ENCODE measurements at places on chromosomes 2 and 18. TPM values are rescaled to one million over a fixed set of nuclear protein-coding genes. Genes with fewer than 3 reads are reported as not detected.

DNA sequence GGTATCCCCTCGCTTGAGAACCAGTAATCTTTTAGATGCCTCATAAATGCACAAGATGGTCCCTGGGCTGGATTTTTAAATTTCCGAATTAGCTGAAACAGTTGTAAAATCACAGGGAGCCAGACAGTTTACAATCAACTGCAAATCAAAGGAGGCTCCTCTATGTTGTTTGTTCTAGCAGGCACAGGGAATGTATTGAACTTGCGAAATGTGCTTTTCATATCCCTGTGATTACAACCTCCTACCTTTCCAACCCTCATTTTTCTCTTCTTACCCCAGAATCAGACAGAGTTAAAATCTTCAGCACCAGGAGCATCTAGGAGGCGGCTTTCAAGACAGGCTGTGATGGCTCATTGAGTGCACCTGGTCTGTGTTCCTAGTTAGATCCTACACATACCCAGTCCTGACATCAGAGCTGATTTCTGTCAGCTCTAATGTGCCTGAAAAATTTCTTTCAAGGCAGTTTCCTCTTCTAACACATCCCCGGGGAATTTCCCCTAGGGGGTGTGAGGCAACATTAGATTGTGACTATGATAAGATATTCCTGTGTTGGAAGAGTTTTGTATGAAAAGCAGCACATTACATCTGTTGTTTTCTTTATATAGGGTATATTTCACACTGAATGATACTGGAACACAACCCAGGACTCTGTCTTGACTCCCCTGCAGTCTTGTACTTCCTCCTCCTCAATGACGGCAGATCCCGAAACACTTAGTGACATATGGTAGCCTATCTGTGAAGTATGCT is 17.9 kb upstream of the CAVIN2 start:
- no peak for DNase-seq

DNA sequence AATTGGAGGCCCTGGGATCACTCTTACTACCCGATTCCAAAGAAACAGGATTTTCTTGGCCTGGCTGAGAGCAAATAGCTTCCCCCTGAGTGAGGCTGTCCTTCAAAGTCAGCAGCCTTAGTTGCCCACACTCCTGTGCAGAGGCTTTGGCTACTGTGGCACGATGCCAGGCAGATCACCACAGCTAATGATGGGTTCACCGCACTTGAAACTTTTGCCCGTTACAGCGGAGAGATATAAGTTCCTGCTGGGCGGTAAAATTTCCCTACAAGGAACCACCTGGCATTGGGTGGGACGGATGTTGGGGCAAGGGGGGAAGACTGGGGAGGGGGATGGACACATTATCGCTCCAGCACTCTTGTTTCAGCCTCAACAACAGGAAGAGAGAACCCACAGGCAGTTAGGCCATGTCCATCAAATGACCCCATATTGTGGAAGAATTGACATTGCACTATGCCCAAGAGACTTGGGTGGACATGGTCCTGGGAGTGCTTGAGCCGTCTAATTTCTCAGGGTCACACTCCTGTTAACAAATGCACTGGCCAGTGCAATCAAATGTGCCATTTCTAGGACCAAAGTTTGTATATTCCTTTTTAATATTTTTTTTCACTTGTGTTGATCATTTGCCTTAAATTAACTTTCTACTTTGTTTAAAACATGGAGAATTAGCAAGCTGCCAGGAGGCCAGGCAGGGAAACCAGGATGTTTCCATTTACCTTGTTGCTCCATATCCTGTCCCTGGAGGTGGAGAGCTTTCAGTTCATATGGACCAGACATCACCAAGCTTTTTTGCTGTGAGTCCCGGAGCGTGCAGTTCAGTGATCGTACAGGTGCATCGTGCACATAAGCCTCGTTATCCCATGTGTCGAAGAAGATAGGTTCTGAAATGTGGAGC is 4.4 kb downstream of the IL1B start:
- DNase-seq = no peak

The SOWAHC gene
- polyA plus RNA-seq = not detected

The IL36B gene
- not detected for polyA plus RNA-seq

The DHRS9 gene
- not detected for polyA plus RNA-seq

- DNase-seq = peak; percentile 85
These were observed 24.3 kb upstream of the PSME4 start for GRCh38 chr2:53994818-53995808.

DNA sequence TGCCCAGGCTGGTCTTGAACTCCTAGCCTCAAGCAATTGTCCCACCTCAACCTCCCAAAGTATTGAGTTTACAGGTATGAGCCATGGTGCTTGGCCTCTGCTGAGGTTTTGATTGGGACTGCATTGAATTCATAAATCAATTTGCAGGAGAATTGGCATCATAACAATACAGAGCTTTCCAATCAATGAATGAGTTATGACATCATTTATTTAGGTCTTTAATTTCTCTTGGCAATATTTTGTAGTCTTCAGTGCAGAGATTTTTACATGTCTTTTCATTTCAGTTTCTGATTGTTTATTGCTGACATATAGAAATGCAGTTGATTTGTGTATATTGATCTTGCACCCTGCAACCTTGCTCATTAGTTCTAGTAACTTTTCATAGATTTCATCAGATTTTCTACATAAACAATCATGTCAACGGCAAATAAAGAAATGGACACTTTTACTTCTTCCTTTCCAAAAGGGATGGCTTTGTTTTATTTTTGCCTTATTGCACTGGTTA is 119.9 kb downstream of the TFCP2L1 start:
- no peak for DNase-seq

The ZNF519 gene
- polyA plus RNA-seq = 3.8 TPM

DNA sequence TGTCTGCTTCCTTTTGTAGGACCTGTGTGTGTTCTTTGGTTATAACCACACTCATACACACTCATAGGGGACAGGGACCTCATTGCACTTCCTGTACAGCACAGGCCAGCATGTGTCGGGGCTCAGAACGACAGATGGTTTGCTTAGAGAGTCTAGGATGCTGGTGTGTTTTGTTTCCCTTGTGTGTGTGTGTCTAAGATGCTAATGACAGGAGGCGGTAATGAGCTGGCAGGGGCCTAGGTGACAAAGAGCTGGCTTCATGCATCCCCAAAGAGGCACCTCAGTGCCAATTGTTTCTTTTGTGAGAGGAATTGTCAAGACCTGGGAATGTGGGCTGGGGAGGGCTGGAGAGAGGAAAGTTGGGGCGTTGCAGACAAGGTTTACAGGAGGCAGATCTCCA is 66.6 kb downstream of the CELF4 start:
- no peak for DNase-seq

The CYBRD1 gene
- polyA plus RNA-seq = 22.3 TPM

All from immature natural killer cell (primary cell).